ENCODE measurements at places on chromosomes 3 and 15.

DNA sequence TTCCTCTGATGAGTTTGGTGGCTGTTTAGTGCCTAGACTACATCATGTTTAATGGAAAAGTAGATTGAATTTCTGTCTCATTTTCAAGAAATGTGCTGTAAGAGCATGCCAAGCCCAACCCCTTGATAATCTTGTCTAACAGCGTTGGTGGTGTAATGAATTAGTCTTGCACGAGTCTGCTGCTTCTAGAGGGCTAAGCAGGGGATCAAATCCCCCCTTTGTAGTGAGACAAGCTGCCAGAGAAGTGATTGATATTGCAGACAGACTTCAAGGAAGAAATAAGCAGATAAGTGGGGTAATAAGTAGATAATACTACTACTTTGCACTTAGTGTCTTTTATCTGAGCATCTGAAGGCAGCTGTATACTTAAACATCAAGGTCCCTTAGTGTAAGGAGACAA lies 141.4 kb downstream of the TP63 start:
- DNase-seq = no peak

DNA sequence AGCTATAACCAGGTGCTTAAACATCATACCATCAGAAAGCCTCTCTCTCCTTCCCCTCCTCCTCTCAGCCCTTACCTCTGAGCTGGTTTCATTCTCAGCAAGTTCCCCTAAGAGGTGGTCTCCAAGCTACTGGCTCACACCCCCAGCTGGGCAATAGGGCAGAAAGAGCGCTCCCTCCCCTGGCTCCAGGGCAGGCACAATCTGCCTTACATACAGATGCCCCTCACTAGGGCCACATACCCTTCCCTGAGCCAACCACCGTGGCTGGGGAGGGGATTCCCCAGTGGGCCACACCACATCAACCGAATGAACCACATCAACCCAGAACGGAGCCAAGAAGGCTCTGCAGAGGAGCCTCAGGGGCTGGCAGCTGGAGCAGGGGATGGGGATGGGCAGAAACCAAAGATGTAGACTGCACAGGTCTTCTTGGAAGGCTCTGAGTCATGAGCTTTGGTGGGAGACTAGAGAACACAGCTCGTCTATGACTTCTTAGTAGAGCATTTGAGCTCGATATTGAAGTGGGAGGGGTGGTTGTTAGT lies 4.6 kb upstream of the FBLN2 start:
- peak; percentile 62 for DNase-seq

DNA sequence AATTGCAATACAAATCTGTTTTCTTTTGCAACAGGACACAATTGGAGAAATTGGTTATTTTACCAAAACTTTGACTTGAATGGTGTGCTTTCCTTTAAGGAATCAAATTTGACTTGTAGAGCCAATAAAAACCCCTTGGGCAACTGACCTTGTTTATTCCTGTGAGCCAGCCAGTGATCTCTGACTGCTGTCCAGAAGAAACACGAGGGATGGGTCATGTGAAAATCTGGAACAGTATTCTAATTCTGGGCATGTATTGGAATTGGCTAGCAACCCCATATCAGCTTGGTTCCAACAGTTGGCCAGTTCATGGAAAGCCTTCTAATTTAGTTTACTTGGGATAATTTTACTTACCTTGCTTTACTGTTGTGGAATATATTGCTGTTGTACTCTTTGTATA lies 19.1 kb upstream of the HHATL start:
- no peak for DNase-seq

DNA sequence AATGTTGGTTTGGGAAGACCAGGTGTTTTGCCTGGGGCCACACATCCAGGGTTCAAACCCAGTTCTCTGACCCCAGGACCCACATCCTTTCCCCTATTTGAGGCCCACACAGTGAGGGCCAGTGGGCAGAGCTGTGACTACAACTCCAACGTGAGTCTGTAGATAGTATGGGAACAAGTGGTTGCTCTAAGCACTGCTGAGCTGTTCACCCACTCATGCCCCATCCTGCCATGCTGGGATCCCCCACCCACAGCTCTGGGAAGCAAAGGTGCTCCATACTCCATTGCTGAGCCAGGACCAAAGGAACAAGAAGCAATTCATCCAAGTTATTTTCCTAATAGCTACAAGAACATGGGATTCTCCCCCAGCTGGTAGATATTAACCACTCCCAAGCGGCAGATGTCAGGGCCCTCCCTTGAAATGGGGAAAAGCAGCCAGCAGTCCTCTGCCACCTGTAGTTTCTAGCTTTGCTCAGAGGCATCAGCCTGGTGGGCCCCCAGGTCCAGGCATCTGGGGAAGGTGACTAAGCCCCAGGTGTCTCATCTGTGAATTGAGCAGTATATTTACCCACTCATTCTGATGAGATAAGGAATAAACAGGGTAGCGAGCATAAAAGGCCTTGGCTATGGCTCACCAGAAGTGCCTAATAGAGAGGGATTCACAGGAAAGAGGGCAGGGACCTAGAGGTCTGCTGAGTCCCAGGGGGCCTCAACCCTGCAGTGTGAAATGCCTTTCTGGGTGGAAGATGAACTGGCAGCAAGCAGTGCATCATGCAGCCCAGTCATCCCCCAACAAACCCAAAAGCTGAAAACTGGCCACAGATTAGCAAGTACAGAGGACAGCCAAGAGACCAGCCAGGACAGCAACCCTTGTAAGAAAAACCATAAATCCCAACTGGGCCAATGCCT lies 33.4 kb downstream of the POC1A start:
- no peak for DNase-seq

GRCh38 chr3:45635475-45636256 lies 41.1 kb downstream of the LIMD1 start:
- DNase-seq = no peak

DNA sequence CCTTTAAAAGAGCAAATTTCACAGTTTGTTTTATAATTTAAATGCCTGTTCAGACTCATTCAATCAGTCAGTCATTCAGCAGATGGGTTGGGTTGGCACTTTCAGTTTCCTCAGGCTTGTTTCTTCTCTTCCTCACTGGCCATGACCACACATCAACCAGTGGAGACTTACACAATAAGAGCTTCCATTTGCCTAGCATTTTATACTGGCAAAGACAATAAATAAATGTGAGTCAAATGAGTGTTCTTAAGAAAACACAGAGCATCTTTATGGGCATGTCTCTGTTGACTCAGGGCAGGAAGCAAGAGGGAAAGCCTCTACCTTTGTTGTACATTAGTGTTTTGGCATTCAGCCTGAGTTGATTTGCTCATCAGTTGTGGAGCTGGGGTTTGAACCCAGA lies 122.6 kb downstream of the EPHB1 start:
- no peak for DNase-seq

GRCh38 chr3:179706233-179706632 lies 53.4 kb downstream of the USP13 start:
- no peak for DNase-seq

GRCh38 chr15:50996641-50997040 lies 88.2 kb downstream of the AP4E1 start:
- DNase-seq = no peak

- DNase-seq = no peak
These were observed 7.5 kb upstream of the PGPEP1L start for GRCh38 chr15:99014803-99015697.

- DNase-seq = no peak
These were observed 30.2 kb upstream of the ADAMTS9 start for GRCh38 chr3:64717872-64718613.

DNA sequence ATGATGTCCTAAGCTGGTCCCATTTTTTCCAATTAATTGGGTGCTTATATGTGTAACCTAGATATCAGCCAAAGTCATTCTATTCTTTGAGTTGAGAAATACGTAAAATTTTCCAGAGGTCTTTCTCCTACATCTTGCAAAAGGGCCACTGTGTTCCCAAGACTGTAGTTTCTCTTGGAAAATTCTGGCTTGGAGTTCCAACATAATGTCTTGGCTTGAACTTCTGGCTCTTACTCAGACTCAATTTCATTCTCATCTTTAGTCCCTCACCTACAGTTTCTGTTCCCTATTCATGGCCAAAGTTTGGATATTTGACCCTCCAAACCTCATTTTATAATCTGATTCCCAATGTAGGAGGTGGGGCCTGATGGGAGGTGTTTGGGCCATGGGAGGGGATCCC lies 201.4 kb upstream of the ARHGEF26 start:
- DNase-seq = no peak

DNA sequence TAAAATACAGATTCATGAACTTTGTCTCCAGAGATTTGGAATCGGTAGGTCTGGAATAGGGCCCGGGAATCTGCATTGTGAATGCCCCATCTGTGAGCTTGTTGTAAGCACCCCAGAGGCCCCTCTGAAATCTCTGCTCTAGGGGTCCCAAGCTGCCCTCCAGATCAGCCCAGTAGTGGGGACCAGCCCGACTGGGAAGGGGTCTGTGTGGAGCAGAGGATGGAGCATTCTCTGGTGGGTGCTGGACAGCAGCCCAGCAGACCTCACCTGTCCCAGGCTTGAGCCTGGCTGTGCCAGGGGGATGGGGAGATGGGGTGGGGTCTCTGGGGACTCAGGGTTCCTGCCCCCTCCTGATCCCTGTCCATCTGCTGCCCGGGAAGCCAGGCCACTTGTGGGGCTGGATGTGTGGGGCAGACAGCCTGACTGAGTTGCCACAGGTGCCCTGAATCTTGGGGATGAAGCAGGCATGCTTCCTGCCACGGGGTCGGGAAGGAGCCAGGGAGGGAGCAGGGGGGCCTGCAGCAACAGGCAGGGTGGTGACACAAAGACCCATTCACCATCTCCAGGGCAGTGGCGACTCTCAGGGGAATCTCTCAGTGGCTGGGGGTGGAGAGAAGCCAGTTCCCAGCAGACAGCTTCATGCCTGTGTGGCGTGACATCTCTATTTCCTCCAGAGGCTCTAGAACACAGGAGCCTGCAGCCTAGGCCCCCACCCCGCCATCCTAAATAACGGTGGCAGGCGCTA lies 99.3 kb downstream of the WNT7A start:
- no peak for DNase-seq

DNA sequence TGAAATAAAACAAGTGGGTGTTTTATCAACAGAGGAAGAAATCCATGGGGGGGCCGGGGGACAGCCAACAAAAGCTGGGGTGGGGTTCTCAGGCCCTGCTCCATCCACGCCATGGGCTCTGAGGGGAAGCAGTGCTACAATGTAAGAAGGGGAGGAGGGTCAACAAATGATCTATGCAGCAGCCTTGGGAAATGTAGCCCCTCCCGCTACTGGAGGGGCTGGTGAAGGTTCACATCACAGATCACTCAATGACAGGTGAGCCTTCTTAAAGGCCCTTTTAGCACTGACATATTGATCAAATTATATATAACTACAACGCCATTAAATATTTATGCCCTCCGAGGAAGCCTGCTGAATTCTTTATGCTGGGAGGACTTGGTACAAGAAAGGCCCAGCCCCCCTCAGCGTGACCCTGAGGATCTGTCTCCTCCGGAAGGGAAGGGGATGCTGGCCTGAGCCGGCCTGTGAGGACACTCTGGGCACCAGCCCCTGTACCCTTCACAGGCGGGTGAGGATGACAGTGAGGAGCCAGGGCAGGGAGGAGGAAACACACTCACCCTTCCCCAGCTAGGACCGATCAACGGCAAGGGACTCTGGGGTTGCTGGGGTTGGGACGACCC lies 15.3 kb downstream of the TLE3 start:
- DNase-seq = no peak

- no peak for DNase-seq
These were observed 229.9 kb downstream of the CHST2 start for GRCh38 chr3:143349455-143349854.

DNA sequence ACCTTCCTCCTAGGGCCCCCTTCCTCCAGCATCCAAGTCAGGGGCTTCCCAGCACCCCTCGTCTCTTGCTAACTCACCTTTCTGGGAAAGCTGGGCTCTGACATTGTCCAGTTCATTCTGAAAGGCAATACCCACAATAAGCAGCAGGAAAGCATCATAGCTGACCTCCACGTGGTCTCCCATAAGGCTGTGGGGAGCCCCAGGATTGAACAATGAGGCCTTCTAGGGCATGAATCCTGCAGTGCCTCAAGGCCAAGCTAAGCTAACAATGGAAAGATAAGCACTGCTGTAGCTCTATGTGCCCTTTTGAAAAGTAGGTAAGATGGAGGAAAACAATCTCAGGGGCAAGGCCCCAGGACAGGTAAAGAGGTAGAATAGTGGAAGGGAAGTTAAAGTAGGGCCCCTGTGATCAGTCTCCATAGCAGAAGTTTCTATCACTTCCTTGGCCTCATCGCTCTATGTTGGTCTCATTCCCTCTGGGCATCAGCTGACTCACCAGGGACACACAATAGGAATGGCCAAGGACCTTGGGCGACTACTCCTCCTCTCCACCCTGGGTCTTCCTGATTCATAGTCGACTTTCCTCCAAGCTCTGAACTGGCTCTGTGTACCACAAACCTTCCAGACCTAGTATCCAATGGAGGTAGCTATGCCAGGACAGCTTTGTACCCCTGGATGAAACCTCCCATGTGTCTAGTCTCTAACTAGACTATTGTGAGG lies 11.7 kb downstream of the TRAIP start:
- DNase-seq = no peak

GRCh38 chr3:140316466-140316865 lies 361.4 kb upstream of the TRIM42 start:
- DNase-seq = no peak
